ENCODE measurements at places on chromosomes 13 and 19.

GRCh38 chr13:27273658-27274425 is 3.2 kb downstream of the RASL11A start:
- DNase-seq, result no peak

DNA sequence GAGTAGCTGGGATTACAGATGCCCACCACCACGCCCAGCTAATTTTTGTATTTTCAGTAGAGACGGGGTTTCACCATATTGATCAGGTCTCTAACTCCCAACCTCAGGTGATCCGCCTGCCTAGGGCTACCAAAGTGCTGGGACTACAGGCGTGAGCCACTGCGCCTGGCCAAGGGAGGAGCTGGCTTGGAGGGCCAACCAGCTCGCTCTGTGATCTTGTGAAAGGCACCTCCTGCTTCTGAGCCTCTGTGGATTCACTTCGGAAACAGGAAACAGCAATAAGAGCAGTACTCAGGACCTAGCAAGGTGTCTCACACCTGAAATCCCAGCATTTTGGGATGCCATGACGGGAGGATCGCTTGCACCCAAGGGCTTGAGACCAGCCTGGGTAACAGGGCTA is 2.0 kb upstream of the ELL start:
- DNase-seq, result no peak

- DNase-seq, result no peak
Observed at GRCh38 chr13:32499538-32500210, 38.9 kb downstream of the N4BP2L2 start.

GRCh38 chr19:18972301-18972811 is 31.3 kb upstream of the HOMER3 start:
- no peak for DNase-seq

DNA sequence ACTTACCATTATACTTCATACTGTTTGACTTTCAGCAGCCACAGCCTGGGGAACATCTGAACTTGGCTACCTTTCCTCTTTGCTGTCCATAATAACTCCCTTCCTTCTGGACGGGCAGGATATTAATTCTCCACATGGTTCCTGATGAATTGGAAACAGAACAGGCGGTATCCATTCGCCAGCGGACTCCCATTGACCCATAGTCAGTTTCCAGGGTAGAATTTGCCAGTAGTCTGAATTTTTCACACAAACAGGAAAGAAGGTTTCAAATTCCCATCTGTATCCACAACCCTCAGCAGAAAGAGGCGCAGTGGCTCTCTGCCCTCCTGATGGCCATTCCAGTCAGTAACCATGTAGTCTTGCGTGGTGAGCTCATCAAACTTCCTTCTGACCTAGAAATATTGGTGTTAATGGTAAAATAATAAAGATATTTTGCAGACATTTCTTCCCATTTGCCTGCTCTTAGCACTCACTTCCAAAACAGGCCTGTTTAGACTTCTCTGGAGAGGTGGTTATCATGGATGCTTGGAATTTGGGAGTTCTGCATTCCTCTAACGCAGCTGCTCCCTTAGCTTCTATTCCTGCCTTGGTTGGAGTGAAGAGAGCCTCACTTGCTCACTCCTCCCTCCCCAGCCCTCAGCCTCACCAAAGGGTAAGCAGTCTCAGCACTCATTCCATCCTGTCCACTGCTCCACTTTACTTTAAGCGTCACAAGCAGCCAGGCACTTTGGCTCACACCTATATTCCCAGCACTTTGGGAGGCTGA is 75.0 kb upstream of the OXGR1 start:
- no peak for DNase-seq

DNA sequence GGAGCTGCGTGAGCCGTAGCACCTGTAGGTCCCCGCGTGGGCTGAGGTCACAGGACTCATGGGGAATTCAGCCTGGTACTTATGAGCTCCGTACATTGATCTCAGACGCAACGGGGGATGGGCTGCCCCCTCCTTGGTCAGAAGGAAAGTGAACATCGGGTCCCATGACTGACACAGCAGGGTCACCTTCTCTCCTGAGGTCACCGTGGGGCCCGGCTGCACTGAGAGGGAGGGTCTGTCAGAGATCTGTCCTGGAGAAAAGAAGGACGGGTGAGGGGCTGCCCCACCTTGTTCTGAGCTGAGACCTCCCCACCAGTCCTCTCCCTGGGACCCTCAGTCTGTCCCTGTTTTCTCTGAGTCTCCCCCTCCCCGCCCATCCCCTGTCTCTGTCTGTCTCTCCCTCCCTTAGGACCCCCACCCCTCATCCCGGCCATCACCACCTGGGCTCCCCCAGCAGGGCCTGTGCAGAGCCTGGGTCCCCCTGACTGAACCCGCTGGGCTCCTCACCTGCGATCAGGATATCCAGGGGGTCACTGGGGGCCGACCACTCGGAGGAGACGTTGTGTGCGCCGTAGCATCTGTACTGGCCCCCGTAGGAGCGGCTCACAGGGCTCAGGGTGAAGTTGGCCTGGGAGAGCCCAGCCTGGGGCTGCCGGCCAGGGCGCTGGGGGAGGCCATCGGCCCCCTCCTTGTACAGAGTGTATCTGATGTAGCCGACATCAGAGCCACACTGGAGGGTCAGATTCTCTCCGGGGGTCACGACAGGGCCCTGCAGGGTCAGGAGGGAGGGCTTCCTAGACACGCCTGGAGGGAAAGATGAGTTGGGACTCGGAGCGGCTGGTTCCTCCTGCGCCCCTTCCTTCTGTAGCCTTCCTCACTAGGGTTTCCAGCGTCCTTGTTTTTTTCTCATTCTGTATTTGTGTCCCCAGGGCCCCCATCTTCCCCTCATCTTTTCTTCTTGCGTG is 1.8 kb downstream of the LILRA4 start:
- no peak for DNase-seq

GRCh38 chr13:113627136-113627535 is 30.9 kb downstream of the ATP4B start:
- DNase-seq, result no peak

GRCh38 chr19:46979126-46980105 is 40.2 kb upstream of the NPAS1 start:
- no peak for DNase-seq

GRCh38 chr19:7512400-7512851 is 3.5 kb upstream of the ZNF358 start:
- no peak for DNase-seq

GRCh38 chr13:76828316-76828741 is 57.9 kb downstream of the KCTD12 start:
- DNase-seq, result peak; percentile 20

DNA sequence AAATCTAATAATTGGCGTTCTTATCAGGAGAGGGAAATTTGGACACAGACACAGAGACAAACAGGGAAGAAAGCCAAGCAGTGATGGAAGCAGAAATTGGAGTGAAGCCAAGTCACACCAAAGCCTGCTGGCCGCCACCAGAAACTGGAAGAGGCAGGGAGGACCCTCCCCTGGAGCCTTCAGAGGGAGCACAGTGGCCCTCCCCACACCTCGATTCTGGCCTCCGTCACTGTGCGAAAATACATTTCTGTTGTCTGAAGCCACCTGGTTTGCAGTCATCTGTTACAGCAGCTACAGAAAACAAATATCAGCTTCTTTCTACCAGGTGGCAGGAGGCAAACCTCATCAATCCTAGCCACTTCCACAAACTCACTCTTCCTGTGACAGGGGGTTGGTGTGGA is 8.3 kb upstream of the TLE6 start:
- DNase-seq, result no peak

GRCh38 chr19:50300814-50301606 is 28.2 kb downstream of the KCNC3 start:
- DNase-seq, result peak; percentile 78

DNA sequence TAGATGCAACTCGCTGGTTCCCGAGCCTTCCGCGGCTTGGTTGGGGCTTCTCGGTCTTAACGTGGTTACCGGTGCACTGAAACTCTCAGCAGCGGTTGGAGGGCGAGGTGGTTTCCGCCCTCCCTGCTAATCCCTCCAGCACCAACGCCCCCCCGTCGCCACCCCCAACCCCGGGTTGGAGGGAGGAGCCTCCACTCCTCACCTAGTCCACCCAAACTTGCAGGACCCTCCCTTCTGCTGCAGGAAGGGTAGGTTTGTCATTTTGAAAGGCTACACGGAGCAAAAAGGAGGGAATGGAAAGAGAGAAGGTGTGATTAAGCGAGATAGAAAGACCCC is 465.0 kb downstream of the ITGBL1 start:
- no peak for DNase-seq

DNA sequence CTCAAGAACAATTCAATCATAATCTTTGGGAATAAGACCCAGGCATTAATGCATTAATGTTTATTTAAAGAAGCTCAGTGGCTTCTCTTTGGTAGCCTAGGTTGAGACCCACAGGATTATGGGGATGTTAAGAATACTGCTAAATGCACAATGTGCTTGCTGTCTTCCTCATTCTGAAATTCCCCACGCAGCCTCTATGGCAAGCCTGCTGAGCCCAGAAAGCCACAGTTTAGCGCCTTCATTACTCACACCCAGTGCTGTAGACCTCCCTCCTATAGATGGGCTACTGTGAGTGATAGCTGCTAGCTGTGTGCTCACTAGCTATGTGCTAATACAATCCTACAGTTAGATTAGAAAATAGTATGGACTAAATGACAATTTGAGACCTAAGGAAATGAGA is 90.6 kb downstream of the TNFSF13B start:
- DNase-seq, result no peak

- DNase-seq, result peak; percentile 77
Observed at GRCh38 chr19:55088543-55089341, 13.1 kb downstream of the EPS8L1 start.

DNA sequence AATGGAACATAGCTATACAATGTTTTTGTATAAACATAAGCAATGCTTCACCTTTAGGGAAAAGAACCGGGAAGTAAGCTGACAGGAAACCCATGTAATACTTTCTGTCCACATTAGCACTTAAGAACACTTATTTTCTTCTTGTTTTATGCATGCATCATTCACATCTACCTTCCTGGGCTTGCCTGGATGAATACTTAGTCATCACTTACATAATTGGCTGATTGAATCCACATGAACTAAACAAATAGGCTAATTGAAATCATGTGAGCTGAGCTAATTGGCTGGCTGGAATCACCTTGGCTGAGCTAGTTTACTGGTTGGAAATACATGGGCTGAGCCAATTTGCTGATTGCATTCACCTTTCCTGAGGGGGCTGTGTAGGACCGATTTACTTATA is 78.8 kb downstream of the ZNF726 start:
- DNase-seq, result no peak

- DNase-seq, result no peak
Observed at GRCh38 chr13:81664872-81665271, 1323.9 kb upstream of the SPRY2 start.

DNA sequence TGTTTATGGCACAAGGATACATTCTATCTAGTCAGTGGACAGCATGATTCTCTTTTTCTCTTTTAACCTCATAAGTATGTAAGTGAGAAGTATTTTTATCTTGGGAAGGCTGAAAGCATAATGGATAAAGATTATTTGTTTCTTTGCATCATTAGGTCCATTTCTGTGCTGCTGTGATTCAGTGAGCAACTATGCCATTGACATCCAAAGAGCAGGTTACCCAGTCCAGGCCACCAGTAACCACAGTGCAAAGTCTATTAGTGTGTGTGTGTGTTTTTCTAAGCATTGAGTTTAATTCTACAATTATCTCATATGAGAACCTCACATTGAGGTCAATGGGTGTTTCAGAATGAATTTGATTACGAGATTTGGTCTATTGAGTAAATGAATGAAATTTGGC is 158.8 kb upstream of the DACH1 start:
- DNase-seq, result no peak

DNA sequence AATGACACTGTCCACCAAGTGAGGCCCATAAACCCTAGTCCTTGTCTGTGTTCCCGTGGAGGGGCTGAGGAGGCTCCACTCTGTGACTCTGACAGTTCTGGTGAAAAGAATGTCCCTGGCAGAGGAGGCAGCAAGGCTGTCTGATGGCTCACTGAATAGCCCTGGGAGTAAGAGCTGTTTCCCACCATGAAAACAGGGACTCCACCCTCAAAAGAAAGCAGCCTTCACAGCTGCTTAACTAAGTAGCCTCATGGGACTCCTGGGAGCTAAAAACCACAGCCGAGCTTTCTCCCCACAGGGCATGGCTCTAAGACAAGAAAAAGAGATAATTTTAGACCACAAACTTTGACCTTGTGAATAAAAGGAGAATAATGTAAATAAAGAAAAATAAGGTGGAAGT is 135.1 kb upstream of the FRY start:
- DNase-seq, result no peak

- DNase-seq, result no peak
Observed at GRCh38 chr13:80888390-80888789, 547.5 kb upstream of the SPRY2 start.

GRCh38 chr19:55585658-55586339 is 5.2 kb upstream of the ZNF579 start:
- no peak for DNase-seq

- DNase-seq, result no peak
Observed at GRCh38 chr19:35973487-35973886, 21.5 kb upstream of the SDHAF1 start.

- no peak for DNase-seq
Observed at GRCh38 chr19:17824339-17824738, 3.0 kb upstream of the INSL3 start.

DNA sequence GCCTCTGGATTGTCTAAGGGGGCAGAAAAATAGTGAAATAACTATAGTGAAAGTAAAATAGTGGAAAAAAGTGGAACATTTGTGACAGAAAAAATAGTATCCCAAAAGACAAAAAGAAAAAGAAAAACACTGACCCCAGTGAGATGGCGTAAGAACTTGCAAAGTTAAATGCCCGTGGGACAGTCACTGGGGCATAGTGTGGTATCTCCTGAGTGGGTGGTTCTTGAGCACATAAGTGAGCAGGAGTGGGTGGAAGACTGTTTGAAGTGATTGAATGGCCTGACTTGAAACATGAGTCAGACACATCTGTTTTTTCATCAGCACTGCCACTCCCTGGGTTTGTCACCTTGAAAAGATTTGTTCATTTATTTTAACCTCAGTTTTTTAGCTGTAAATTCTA is 2.5 kb downstream of the ZNF430 start:
- peak; percentile 58 for DNase-seq

- peak; percentile 57 for DNase-seq
Observed at GRCh38 chr13:51832471-51833152, 12.4 kb downstream of the TMEM272 start.

Measured in activated CD4-positive, alpha-beta T cell treated with anti-CD3 and anti-CD28 coated beads, Interleukin-2, amount 50 U/mL, for 16 hours (primary cell).